ENCODE measurements at places on chromosomes 2 and 18.

DNA sequence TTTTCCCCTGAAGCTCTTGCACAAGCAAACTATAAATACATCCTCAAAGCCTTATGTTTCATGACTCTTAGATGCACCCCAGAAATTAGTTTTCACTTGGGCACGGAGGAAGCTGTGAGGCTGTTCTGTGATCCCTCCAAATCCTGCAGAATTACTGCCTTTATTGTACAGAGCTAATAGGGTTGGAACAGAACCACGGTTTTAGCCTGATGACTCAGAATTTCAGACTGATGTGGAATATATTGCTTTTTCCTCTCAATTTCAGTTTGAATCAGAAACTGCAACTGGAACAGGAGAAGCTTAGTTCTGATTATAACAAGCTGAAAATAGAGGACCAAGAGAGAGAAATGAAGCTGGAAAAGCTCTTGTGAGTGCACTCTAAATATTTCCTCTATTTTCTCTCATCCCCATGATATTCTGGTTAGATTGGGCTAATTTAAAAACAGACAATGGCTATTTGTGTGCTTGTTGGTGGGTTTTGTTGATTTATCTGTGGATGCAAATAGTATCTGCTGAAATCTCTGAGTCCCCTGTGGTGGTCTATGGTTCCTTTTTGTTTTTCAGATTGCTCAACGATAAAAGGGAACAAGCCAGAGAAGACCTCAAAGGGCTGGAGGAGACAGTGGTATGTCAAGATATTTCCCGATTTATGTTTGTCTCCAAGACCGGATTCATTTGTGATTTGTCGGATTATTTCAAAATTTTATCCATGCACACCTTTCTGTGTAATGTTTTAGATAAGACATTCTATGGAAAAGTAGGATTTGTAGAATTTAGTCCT is 38.2 kb upstream of the LYPD6B start:
- no peak for DNase-seq

- DNase-seq, result no peak
These were observed 3.8 kb downstream of the VSNL1 start for GRCh38 chr2:17544256-17544655.

DNA sequence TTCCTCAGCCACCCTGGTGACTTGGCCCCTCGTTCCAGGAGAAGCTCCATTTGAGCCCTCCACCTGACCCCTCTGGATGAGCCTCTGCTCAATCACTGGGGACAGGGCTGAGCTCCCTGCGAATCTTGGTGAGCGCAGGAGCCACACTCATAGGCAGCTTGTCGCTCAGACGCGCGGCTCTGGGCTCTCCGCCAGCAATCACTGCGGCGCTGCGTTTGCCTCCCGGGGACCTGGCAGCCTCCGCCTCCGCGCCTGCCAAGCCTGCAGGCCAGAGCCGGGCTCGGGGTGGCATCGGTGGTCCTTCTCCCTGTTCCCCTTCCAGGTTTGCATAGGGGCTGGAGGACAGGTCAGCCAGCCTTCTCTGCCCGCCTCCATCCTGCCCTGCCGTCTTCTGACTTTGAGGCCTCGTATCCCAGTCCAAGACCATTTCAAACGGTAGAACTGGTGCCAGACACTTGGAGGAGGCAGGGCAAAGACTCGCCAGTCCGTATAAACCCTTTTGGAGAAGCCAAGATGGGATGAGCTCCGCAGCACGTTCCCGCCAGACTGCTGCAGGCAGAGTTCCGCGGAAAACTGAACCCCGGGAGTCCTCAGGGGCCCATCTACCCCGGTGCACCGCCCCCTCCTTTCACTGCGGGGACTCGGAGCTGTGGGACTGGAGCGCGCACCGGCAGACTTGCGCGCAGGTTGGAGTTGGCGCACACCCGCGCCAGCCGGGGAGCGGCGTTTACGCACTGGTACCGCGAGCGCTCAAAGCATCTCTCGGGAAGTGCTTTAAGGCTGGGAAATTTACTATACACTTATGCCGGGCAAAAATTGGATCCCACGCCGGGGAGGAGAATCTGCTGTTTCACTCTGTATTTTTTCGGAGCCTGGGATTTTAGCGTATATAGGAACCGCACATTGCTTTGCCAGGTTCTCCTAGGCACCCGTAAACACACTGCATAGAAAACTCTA is 1.1 kb upstream of the TACR1 start:
- no peak for DNase-seq

- no peak for DNase-seq
These were observed 24.8 kb upstream of the RPE start for GRCh38 chr2:209977386-209978239.

DNA sequence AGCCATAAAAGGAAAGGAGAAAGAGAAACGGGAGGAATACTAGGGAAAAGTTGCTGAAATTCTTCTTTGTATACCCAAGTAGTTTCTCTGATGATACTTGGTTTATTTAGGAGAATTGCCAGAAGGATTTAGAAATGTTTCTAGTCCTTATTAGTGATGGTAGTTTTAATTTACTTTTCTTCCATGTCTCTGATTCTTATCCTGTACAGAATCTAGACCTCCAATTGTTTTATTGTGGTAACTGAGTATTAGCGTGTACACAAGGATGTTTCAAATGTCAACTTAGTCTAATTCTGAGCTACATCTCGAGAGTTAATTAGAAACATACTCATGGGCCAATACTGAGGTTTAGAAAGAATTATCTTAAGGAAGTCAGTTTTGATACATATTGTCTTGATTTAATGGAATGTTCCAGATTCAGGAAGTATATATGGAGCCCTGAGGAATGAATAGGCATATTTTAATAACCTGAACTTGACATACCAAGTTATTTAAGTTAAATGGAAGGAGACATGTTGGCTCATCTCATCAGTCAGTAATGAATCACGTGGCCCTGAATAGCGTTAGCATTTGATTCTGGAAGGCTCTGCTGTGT is 219.6 kb downstream of the LTBP1 start:
- DNase-seq, result no peak

DNA sequence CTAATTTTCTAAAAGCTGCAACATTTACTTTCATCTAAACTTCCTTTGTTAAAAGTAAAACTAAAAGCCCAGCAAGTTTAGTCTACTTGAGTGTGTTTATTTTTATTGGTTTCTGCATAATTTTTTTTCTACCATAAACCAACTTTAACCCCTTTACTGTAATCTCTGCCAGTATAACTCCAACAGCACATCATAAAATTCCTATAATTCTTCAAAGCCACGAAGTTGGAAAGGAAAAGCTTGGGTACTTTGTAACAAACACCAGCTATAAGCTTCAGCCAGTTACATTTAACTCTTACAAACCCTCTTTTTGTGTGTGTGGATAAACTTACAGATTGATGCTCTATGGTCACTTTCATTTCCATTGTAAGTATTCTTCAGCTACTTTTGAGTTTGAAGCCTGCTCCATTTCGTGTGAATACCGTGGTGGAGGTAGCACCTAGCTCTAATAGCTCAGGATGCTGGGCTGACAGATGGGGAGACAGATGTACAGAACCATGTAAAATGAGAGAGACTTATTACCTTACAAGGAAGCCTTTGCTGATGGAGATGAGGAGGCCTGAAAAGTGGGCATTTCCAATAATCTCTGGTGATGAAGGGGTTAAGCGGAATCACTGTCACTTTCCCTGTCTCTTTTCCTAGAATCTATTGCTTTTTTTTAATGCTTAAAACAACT is 42.5 kb downstream of the ZEB2 start:
- DNase-seq, result no peak

- no peak for DNase-seq
These were observed 7.1 kb downstream of the MYOM1 start for GRCh38 chr18:3212657-3213056.
